T-helper 1 cell (primary cell): ENCODE measurements at places on chromosomes 6 and 20.

GRCh38 chr20:52379723-52380336 lies 188.3 kb upstream of the ZFP64 start:
- no peak for DNase-seq

- DNase-seq: peak; percentile 43
Measured at GRCh38 chr6:26554697-26555504, 16.7 kb downstream of the HMGN4 start.

DNA sequence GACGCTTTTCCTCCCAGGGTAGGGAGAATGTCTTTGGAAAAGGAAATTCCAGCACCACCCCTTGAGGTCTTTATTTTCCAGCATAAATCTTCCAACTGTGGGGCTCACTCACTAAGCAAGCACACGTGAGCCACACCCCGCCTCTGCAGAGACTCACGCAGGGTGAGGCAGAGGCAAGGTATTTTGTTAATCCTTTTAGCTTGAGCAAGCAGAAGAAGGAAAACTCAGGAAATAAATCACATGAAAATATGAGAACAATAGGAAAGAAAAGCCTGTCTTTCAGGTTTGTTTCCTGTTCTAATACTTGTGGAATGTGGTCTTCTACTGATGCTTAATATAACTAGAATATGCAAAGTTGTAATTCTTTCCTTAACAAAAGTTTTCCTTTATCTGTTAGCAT lies 4.1 kb upstream of the PHACTR2 start:
- no peak for DNase-seq

DNA sequence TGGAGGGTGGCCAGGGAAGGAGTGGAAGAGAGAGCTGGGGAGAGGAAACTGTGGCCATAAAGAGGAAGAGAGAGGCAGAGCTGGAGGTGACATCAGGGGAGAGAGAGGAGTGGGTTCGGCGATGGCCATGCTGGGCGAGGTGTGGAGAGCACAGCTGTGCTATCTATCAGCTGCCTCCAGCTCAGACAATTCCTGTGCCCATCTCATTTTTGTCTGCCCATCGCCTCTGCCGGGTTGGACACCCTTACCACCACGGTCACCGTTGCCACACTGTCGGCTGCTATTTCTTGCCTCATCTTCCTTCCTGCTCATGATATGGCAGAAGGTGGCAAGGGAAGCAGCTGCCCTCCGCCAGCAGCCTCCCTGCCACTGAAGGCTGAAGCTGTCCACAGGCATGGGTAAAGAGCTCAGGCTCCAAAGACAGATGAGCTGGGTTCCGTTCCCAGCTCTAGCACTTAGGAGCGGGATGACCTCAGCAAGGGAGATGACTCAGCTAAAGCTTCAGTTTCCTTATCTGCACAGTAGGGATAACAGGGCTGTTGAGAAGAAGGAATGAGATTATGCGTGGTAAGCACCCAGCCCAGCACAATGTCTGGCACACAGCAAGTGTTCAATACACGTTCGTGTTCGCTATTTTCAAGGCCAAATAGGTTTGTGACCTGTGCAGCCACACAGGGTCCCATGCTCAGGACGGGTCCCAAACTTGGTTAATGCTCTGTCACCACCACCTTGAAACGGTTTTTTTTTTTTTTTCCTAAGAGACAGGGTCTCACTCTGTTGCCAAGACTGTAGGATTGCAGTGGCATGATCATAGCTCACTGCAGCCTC lies 21.9 kb upstream of the TAF8 start:
- no peak for DNase-seq
